Epithelial cell of prostate (primary cell): ENCODE measurements at places on chromosomes 11 and 22.

- DNase-seq, result no peak
These were observed 61.8 kb downstream of the UBASH3B start for GRCh38 chr11:122717264-122717867.

- no peak for DNase-seq
These were observed 171.0 kb downstream of the BCR start for GRCh38 chr22:23351321-23351720.

DNA sequence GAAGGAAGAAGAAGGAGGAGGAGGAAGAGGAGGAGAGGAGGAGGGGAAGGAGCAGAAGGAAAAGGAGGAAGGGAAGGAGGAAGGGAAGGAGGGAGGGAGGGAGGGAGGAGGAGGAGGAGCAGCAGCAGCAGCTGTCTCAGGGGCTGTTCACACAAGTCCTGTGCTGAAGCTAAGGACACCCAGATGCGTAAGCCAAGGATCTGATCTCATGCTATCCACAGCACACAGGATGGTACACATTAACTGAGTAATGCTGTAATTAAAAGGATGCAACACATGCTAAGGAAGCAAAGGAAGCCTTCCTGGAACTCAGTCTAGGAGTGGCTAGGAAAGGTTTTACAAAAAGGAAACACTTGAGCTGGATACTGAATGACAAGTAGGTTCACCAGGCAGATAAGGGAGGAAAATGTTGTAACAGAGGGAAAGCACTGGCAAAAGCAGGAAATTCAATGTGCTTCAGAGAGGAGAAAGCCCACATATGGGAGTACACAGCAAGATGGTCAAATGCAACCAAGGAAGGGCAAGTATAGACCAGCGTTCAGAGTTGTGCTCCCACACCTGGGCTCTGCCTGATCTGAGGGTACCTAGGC lies 32.0 kb downstream of the TRIM66 start:
- DNase-seq, result no peak

- DNase-seq, result no peak
These were observed 16.0 kb upstream of the TMPRSS13 start for GRCh38 chr11:117945047-117945810.

DNA sequence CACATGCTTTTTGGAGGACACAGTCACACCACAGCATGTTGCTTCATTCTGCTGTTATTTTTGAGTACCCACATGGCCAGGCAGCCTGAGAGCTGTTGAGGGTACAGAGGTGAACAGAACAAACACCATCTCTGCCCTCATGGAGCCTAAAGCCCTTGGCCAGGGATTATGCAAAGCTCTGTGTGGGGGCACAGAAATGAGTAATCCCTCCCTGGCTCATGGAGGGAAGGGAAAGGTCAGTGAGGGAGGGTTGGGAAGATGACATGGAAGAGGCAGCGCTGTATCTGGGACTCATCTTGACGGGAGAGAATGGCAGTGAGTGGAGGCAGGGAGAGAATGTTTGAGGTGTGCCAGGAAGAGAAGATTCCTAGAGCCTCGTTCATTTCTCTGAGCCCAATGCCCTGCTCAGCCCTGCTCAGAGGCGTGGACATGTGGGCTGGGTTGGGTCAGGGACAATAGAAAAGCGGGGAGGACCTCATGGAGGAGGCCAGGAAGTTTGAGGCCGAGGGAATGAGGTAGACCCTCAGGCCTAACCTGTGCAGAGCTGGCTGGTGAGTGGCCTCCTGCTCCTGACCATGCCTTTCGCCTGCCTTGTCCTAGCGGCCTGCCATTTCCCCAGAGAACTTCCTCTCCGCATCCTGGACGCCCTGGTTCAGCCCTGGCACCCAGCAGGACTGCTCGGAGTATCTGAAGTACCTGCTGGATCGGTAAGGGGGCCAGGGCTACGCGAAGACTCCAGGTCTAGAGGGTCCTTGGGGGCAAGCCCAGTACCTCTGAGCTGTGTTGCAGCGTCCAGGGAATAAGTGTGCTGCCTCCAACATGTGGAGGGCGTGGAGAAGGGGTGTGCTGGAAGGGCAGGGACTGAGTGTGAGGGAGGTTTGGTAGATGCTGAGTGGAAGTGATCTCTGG lies 19.8 kb downstream of the USP35 start:
- DNase-seq, result no peak

- no peak for DNase-seq
These were observed at the start of the genes C11orf21 and TSPAN32 for GRCh38 chr11:2301631-2302305. Gene C11orf21 (minus strand): TSS chr11:2301918. CDS start chr11:2301808, 110 bp downstream. Gene TSPAN32 (plus strand): TSS chr11:2302013. CDS start chr11:2302150, 137 bp downstream.

- no peak for DNase-seq
These were observed 9.1 kb downstream of the UCP3 start for GRCh38 chr11:73999581-74000306.

- DNase-seq, result no peak
These were observed 53.8 kb downstream of the CASP12 start for GRCh38 chr11:104844451-104844850.

DNA sequence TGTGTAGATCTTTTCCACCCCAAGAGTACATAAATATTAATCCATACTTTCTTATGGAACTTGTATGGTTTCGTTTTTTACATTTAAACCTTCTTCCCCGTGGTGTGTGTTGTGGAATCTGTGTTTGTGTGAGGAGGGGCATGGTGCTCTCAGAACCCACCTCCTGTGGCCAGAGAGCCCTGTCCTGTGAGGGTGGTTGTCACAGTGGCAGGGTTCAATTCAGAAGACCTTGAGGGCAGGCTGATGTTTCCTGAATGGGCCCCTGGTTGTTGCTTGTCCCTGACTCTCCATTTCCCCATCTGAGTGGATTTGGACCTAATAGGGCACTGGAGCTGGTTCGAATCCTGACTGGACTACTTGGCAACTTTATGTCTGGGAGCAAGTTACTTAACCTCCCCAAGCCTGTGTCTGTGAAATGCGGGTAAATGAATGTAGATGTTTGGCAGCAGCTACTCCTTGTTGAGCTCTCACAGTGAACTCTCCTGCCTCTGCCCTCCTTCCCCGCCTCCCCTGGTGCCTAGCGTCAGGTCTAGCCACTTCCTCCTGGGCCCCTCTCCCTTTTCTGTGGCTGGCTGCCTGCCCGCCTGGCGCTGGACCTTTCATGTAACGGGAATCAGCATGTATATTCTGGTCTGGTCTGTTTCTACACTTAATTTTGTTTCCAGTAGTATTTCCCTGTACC lies 7.3 kb downstream of the NEAT1 start:
- DNase-seq, result no peak

DNA sequence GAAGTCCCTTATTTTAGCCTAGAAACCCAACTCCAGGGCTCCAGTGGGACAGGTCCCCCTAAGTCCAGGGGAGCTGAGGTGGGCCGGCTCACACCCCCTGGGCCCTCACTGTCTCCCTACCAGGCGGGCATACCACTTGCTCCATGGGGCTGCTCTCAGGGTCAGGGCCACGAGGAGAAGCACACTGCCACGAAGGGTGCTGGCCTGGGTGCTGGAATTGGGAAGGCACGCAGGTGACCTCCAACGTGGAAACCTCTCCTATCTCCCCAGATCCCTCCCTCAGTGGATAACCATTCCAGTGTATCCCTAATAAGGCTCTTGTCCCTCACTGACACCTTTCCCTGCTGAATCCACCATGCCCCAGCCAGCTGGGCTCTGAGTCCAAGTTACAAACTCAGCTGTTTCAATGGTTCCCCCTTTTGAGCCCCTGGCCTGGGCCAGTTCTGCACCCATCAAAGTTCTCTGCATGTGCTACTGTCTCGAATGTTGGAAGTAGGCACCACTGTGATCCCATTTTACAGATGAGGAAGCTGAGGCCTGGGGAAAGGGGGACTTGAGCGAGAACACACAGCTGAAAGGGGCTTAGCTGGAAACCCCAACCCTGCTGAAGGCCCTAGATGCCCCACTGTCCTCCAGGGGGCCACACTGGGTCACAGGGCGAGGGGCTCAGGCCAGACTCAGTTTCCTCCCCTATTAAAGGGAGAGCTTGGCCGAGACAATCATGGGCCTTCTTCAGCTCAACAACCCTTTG lies 1.5 kb downstream of the SHISAL1 start:
- DNase-seq, result no peak
